ENCODE measurements at places on chromosomes 13 and 19. TPM values are rescaled to one million over a fixed set of nuclear protein-coding genes. Genes with fewer than 3 reads are reported as not detected.

- peaks cover 75% of the 10 kb centered on the region for H3K36me3 ChIP-seq
- no peaks in the 10 kb centered on the region for H3K27me3 ChIP-seq
- no peak overlapping the region for H3K4me3 ChIP-seq
- no peaks in the 10 kb centered on the region for H3K4me1 ChIP-seq
- H3K27ac ChIP-seq: peak overlapping the region; percentile 24
These were observed 21.2 kb downstream of the PCID2 start for GRCh38 chr13:113187263-113187669.

DNA sequence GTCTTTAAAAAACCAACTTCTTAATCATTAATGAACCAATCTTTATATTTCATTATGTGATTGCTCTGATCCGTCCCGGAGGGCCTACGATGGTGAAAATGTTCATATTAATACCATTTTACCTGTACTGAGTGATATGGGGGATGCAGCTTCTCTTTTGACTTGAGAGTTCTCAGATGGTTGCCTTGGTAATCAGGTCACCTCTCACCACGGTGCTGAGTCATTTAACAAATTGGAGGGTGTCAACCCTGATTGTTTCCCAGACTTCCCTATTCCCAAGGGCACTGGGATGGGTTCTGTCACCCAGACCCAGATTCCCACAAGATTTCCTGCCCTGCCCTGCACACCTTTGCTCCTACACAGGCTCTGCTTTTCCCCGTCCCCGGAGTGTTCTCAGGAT is 128.5 kb upstream of the TMTC4 start:
- no peaks in the 10 kb centered on the region for H3K4me1 ChIP-seq
- DNase-seq: no peak
- no peak overlapping the region for H3K27ac ChIP-seq
- H3K27me3 ChIP-seq: no peaks in the 10 kb centered on the region

The KANK3 gene
- total RNA-seq: not detected

The ZNF586 gene
- total RNA-seq: not detected

The ATXN8OS gene
- total RNA-seq: not detected

Data from stomach (tissue), 19 donors.